ENCODE measurements at places on chromosomes 4 and X.

- DNase-seq = no peak
Measured at GRCh38 chr4:23161787-23162186, 469.1 kb downstream of the GBA3 start.

- no peak for DNase-seq
Measured at GRCh38 chr4:41405464-41406112, 132.4 kb upstream of the LIMCH1 start.

DNA sequence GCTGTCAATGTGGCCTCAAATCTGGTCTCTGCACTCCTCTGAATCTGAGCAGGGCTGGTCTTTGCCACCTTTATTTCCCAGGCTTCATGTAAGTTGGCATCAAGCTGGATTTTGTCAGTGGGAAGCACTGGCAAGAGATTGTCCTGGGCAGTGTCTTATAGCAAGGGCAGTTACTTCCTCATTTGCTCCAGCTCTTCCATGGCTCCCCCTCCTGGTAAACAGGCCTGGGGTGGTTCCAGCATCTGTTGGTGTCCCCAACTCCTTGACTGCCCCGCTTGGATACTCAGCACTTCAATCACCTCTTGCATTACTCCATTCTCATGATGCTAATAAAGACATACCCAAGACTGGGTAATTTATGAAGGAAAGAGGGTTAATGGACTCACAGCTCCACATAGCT is 15.0 kb upstream of the REST start:
- no peak for DNase-seq

GRCh38 chrX:9337046-9337445 is 127.8 kb upstream of the TBL1X start:
- no peak for DNase-seq

- DNase-seq = no peak
Measured at GRCh38 chrX:135383249-135383648, 38.5 kb upstream of the SMIM10L2A start.

- no peak for DNase-seq
Measured at GRCh38 chr4:7422898-7423180, 11.9 kb downstream of the PSAPL1 start.

DNA sequence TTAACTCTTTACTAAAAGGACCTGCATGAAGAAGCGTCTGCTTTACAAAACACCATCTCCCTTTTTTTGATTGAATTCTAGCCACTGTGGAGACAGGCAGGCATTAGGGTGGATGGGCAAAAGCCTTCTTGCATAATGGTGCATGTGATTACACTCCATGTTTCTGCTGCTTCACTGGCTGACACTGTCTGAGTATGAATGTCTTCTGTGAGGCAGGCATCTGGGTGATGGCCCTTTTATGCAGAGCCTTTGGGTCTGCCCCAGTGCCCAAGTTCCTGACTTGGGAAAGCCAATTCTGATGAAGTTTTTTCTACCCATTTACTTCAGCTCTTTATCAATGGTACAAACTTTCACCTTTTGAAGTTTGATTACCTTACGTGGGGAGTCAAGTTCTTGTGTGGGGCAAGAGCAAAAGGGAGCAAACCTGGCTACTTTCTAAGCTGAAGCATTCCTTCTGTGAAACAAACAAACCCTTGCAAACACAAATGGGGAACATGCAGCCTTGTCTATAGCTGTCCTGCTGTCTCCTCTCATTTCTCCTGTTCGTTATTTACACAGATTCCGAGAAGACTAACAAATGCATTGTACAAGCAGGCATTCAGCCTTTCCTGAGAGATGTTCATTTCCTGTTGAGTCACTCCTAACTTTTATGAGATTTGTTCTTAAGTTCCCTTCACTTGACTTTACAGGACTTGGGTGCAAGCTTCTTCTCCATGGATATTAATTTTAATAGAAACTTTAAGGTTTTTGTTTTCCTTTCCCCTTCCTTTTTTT is 301.9 kb downstream of the TLL1 start:
- DNase-seq = no peak

DNA sequence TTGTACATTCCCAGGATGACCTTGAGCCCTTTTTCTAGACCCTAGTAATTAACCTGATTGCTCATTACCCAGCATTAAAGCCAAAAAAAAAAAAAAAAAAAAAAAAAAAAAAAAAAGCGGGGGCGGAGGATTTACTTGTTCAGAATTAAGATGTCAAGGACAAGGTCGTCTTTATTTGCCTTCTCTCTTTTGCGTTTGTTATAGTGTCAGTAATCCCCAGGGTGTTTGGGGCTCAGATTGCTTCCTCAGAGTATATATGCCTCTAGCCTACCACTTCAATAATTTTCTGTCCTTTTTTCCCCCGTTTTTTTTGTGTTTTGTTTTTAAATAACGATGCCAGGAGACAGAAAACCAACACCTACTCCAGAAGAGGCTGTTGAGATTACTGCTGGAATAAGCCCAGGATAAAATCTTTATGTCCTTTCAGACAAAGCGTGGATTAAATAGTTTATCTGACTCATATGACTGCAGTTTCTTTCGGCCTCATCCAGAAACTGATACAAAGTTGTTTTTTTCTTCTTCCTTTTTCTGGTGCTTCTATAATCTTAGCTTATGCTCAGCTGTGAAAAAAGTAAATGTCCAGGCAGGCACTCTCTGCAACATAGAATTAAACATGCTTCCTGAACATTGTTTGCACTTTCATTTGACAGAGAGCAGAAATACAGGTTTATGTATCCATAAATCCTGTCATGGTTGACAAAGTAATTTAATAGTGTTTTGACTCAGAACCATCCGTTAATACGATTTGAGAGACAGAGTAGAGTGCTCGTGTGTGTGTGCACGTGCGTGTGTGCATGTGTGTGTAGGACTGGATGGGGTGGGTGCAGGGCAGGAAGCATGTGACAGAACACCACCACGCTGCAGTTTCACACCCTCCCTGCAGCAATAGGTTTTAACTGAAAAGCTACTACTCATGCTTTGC is 138.6 kb downstream of the AFF1 start:
- no peak for DNase-seq

DNA sequence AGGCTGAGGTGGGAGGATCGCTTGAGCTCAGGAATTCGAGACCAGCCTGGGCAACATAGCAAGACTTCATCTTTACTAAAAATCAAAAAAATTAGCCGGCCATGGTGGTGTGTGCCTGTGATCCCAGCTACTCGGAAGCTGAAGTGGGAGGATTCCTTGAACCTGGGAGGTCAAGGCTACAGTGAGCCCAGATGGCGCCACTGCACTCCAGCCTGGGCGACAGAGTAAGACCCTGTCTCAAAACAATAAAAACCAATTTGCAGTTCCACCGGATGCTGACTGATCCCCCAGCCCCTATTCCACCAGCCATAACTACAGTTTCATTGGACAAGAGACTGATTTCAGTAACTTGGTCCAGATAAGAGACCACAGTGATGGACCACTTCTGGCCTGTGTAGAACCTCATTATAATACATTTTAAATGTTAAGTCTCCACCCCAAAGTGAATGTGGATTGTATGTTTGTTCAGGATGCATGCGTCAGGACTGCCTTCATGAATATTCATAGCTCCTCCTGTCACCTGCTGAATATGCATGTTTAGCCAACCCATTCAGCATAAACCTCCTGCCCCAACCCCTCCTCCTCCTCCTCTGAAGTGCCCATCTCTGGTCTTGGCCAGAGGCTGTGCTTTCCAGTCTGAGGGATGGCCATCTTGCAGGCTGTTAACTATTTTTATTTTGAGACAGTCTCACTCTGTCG is 2.3 kb upstream of the SLBP start:
- DNase-seq = no peak

DNA sequence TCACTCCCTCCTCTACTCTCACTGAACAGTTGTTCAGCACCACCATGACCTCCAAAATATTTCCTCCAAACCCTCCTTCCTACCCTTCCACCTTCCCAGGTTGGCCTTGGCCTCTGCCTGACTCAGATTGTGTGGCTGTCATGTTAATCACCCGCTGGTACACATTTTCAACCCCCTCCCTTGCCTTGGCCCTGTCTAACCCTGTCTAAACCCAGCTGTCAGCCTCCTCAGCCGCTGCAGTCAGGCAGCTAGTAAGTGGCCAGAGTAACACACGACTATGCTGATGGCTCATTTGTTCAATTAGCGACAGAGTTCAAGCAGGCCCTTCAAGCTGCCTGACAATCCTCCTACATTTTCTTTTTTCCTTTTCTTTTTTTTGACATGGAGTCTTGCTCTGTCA is 18.0 kb downstream of the ING2 start:
- DNase-seq = no peak

DNA sequence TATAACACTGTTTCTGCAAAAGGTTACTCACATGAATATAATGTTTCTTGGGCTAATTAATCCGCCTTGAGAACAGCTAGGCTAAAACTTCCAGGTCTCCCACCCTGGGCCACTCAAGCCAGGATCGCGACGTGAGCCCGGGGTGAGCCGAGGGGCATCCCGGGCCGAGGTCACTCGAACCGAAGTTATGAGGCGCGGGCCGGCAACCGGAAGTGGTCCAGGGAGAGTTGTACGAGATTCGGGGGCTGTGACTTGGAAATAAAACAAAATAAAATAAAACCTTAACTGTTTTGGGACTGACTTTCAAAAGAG is 317 bp downstream of the CMC4 start:
- no peak for DNase-seq

- no peak for DNase-seq
Measured at GRCh38 chr4:6046526-6047129, 28.4 kb upstream of the C4orf50 start.

DNA sequence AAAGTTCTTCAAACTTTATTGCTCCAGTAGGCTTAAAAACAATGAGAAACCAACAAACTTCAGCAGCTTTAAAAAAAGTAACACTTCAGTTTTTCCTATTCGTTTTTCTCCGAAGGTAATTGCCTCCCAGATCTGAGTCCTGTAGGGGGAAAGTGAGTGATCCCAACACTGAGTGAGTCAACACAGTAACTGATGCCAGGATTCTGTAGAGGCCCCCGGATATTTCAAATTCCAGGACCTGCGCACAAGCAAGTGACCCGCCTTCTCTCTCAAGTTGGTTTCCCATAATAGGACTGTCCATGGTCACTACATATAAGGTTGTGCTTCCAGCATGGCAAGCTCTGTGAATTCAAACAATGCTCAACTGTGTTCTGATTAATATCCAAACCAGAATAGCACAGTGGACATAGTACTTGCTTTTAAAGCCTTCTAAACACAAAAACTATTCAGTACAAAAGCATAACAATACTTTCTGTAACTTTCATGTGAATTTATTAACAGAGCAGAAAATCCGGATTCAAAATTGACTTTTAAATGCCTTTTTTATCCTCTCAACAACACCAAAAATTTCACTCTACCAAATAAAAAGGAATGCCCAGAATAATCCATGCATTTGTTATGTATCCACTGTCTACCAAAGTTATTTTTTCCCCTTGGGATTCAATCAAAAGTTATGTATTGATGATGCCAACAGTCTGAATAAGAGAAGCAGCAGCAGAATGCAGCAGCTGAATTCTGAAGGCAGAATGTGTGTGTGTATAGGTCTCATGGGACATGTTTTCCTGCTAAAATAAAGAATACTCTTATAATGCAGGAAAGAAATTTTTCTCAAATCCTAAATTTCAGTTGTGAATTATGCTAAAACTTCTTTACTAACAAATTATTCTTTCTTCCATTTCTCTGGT is at the start of gene DMD:
Gene DMD, minus strand, starts transcription at position 194 of the 905 bp plus-strand sequence. CDS start 237 bp downstream, outside the sequence.
- no peak for DNase-seq

- DNase-seq = no peak
Measured at GRCh38 chrX:989959-990510, 222.4 kb downstream of the CRLF2 start.

GRCh38 chr4:137674066-137674465 is 141.8 kb upstream of the PCDH18 start:
- no peak for DNase-seq

DNA sequence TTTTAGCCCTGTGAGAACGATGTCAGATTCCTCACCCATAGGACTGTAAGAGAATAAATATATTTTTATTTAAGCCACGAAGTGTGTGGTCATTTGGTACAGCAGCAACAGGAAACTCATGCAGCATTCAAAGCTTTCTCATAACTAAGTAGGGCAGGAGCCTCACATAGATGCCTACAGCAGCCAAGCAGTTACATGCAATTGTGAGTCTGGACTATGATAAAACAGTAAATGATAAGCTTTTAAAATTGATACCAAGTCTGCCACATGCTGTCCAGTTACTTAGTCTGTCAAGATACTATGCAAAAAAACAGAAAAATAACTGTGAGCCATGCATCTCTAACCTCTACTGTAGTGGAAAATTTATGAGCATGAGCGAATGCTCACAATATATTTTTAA is 359.6 kb downstream of the HS3ST1 start:
- DNase-seq = no peak
